ENCODE measurements at places on chromosomes 7 and 10.

DNA sequence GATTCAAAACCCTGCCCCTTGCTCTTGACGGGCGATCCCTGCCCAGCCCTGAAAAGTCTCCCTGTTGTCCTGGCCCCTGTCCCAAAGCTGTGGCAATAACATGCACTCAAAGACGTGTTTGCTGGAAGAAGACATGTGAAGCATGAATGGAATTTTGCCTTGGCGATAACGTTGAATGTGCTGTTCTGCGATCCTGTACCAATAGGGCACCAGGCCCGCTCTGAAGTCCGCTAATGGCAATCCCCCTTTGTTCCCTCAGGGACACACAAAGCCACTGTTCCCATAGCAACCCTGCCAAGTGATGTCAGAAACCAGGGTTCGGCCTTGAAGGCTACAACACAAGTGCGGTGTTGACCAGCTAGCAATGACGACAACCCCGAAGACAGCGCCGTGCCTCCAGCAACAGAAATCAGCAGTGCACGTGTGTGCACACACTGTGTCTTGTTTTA is 284.6 kb downstream of the KLF6 start:
- no peak for DNase-seq

GRCh38 chr7:71323726-71324125 is 191.8 kb downstream of the GALNT17 start:
- no peak for DNase-seq

DNA sequence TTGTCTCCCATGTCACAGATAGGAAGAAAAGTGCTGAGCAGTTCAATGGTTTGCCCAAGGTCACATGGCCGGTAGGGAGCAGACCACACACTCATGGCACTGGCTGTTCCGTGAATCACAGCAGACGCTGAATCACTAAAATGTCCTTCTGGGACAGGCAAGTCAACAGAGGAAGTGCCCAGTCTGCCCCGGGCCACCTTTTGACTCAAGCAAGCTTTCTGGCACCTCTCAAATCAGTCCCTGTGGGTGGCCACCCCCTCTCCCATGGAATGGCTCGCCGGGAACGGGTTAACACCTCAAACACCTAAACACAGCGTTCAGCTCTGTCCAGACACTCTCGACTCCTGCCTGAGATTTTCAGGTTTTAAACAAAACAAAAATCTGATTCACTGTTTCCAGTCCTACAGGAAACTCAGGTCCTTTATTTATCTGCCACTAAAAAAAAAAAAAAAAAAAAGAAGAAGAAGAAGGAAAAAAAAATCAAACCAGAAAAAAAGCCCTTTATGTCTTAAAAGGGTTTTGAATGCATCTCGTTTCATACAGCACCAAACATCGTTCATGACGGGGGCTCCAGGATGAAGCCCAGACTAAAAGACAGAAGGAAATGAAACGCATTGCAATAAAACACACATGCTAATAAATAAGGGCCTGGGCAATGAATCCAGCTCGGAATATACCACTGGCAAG is 15.5 kb downstream of the CARD11 start:
- no peak for DNase-seq

DNA sequence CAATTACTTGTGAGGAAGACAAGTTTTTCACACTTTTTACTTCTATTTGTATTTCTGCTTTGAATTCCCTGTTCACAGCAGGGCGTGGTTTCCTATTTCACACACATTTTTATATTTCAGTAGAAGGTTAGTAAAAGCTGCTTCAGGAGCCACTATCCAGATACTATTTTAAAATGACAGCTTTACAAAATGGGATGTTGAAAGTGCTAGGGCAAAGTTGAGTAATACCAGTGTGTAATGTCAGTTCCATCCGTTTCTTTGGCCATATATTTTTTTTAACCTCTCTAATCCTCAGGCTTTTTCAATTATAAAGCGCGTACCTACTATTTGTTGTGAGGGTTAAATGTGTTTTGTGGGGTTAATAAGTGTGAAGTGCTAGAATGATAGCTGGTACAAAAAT is 276.6 kb downstream of the GPR158 start:
- DNase-seq = no peak

- no peak for DNase-seq
Measured at GRCh38 chr7:151506901-151507382, 12.8 kb downstream of the RHEB start.

- DNase-seq = no peak
Measured at GRCh38 chr10:116748041-116748440, 5.7 kb upstream of the HSPA12A start.

DNA sequence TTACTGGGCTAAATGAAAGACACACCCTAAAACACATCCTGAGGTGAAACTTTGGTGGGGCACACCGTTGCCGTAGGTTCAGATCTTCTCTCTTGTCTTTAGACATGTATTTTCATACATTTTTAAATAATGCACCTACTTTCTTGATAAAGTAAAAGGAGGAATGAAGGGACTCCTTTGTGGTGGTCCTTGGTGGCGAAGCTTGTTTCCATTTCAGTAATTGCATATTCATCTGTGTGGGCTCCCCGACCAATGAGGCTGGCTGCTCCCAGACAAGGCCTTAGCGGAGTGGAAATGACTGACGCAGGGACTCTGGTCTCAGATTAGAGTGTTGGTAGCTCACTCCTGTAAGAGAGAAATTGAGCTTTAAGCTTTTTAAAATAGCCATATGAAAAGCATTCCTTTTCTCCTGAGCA is 815 bp downstream of the CCSER2 start:
- DNase-seq = peak; percentile 41

DNA sequence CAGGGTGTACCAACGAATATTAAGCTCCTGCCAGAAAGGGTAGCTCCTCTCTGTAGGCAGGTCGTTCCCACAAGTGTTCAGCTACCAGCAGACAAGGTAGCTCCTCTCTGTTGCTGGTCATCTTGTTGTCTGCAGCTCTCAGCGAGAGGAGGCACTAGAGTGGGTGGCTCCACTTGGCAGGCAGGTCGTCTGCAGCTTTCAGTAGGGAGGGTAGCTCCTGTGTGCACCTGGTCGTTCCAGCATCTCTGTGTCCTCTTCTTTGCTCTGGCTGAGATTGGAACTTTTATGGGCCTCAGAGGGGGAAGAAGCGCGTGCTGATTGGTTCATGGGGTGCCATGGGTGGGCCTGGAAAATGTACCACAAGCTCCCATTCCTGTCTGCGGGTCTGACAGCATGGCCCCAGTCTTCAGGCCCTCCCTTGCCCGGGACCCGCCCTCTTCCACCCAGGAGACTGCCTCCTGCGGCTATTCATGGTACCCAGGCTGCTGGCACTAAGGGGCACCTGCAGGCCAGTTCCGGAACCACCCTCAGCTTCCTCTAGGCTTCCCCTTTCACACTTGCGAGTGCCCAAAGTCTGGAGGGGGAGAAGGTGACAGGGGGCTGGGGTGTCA is 63.9 kb upstream of the CACNA2D1 start:
- no peak for DNase-seq

GRCh38 chr10:87930934-87931835 is 67.8 kb downstream of the PTEN start:
- no peak for DNase-seq

- DNase-seq = peak; percentile 12
Measured at GRCh38 chr7:109579901-109580300, 1010.2 kb downstream of the DNAJB9 start.

Data from NB4 (cell line).